Activated T-helper 1 cell treated with anti-CD3 and anti-CD28 coated beads, Interleukin-2, amount 50 U/mL, for 16 hours (primary cell): ENCODE measurements at places on chromosomes 6 and 20.

DNA sequence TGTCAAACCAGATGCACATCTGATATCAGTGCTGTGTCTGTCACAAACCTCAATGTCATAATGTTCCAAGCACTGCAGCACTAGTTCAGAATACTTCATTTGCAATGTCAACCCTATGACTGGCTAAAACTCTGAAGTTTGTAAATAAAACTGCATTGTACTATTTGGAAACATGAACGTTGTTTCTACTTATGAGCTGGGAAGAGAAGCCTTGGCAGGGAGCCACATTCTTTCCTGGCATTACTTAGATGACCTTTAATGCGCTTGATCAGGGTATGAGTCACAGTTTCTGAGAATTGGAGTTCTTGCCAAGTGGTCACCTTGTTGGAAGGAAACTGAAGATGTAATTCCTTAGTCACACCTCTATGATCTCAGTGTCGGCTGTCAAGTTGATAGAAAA is 664.8 kb upstream of the MMS22L start:
- no peak for DNase-seq

DNA sequence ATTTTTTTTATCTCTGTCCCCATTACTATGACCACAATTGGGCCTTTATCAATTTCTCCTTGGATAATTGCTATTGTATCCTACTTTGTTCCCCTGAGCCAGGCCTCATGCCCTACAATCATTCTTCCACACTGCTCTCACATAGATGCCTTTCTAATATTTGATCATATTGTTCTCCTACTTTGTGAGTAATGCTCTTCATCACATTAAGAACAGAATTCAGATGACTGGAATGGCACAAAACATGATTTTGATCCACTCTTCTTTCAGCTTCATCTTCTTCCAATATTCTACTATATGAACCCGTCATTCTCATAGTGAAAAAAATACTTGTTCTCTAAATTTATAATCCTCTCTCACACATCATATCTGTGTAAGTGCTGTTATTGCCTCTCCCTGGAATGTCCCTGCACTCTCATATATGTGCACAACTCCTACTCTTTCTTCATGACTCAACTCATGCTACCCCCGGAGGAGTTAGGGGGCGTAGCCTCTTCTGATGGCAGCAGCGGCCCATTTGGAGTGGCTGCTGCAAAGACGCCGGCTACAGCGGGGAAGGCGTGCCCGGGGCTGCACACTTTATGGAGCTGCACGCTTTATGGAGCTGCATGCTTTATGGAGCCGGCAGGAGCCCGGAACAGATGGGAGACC is 25.3 kb upstream of the HACE1 start:
- no peak for DNase-seq

DNA sequence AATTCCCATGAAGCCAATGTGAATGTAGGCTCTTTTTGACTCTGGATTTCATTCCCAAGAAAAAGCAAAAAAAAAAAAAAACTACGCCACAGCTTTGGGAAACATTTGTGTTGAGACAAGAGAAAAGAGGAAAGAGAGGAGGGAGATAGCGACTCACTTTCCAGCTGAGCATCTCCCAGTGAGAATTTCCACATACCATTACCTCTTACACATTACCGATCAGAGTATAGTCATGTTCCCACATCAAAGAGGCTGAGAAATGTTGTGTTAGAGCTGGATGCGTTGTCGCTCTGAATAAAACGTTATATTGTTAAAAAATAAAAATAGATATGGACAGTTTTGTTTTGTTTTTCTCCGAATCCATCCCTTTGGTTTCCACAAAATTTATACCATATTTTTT is 1019.3 kb upstream of the ADGRB3 start:
- no peak for DNase-seq

- DNase-seq = no peak
Observed at GRCh38 chr20:56584916-56585315, 44.2 kb upstream of the TFAP2C start.

DNA sequence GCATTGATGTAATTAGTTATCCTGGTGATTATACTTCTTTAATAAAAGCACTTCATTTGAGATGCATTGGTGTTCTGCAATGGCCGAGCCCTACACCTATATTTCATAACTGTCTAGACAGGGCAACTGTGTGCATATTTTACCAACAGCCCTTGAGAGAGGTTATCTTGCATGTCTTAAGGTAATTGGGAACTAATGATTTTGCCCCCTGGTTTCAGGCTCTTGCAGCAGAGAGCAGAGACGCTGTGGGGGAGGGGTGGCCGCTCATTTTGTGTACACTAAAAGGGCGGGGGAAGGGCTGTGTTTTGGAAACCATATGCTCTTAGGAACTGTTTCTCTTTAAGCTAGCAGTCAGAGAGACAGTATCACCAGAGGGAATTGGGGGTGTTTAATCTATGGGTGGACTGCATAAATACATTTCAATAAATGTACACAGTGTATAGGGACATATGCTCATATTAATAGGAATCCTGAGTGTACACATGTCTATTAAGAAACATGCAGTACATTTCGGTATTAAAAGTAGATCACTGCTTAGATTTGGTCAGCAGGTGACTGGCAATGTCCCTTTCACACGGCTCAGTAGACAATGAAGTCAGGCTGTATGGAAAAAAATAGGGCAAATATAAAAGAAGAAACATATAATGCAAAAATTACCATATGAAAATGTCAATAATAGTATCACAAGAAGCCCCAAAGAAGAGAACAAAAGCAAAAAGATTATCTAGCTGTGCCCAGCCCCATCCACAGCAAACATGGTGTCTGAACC is 402.9 kb upstream of the CITED2 start:
- DNase-seq = no peak

- no peak for DNase-seq
Observed at GRCh38 chr6:118952683-118953082, 17.7 kb upstream of the MCM9 start.

- peak; percentile 45 for DNase-seq
Observed at GRCh38 chr6:28988536-28989311, 16.4 kb downstream of the ZNF311 start.

GRCh38 chr20:41078329-41078728 is 49.7 kb downstream of the TOP1 start:
- DNase-seq = no peak

DNA sequence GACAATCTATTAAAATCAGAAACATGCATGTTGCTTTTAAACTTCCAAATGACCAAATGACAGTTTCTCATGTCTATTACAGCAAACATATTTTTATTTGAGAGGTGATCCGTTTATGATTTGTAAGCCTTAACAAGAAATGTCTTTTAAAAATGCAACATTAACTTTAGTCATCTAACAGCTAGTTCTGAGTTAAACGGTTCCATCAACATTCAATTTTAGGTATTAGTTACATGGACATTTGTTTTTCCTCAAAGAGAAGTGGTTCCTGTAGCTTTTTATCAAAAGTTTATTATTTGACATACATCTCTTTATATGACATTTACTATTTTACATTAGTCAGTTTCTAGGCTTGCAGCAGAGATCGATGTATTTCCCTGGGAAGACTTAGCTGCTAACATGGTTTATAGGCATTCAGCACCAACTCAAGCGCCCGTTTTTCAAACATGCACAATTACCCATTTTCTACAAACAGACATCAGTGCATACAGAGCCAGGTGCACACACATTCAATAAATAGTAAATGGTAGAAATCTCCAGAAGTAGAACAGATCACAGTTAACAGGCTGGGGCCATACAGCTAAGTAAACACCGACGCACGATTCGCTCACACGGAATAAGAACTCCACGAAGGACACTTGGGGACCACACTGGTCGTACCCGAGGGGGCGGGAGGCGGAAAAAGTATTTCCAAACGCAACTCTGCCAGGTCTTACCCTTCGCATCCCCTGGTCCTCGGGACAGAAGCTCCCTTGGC is 882 bp downstream of the CNR1 start:
- no peak for DNase-seq

- no peak for DNase-seq
Observed at GRCh38 chr6:137846772-137847313, 20.2 kb upstream of the TNFAIP3 start.

DNA sequence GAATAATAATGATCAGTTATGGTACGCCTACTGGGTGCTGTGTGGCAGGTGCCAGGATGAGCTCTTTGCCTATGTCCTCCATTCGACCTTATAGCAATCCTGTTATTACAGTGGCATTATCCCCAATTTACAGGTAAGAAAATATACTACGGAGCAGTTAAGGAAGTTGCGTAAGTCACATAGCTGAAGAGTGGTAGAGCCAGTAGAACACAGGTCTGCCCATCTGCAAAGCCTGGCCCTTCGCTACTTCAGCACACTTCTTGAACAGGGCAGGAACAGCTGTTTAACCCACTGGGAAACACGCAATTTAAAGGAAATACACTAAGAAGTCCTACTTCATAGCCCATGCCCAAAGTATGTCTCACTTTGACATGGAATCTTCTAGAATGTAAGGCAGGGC is 91.8 kb downstream of the PXDC1 start:
- DNase-seq = no peak

- no peak for DNase-seq
Observed at GRCh38 chr6:139370283-139370998, 4.0 kb downstream of the CITED2 start.

DNA sequence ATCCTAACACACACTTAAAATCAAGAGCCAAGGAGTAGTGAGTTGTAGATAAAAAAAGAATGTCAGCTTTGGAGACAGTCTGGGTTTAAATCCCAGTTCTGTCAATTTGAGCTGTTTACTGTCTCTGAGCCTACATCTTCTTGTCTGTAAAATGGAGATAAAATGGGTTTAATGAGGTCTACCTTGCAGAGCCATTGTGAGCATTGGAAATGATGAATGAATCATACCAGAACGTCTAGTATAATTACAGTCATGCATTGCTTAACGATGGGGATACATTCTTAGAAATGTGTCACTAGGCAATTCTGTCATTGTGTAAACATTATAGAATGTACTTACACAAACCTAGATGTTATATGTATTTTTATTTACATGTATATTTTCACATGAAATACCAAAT is 17.6 kb upstream of the SGK2 start:
- no peak for DNase-seq

GRCh38 chr6:169862892-169863525 is 111.6 kb downstream of the ERMARD start:
- no peak for DNase-seq

- DNase-seq = no peak
Observed at GRCh38 chr20:47027042-47027441, 132.4 kb downstream of the EYA2 start.

DNA sequence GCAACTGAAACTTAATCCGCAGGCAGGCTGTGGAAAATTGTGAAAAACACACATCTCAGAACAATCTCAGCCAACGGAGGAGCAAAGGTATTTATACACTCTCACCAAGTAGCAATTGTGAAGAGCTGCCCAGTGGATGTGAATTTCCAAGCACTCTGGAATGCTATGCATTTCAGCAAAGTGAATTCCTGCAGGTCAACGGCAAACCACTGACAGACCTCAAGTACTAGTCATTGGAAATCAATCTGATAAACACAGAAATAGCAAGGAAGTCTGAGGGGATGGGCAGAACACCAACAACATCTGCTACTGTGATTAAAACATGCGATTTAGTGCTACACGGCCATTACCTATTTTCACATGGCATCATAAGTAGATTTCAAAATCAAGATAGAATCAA is 429.1 kb downstream of the HTR1B start:
- DNase-seq = no peak

DNA sequence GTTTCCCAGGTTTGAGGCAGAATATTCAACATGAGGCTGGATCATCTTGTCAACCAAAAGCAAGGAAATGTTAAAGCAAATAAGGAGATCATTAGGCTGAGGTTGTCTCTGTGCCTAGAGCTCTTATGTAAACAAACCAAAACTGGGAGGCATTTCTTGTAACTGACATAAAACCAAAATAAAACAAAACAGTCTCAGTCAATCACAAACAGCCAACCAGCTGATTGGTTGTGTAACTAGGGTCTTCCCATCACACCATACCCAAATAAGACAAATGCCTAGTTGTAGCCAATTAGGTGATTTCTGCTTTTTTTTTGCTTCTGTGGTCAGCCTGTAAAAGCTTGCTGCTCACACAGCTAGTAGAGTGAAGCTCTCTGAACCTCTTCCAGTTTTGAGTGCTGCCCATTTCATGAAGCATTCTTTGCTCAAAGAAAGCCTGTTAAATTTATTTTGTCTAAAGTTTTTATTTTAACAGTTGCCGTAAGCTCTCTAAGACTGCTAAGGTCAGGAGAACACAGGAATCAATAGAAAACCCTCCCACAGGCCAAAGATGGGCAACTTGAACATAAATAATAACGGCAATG is 8.9 kb upstream of the FITM2 start:
- no peak for DNase-seq

DNA sequence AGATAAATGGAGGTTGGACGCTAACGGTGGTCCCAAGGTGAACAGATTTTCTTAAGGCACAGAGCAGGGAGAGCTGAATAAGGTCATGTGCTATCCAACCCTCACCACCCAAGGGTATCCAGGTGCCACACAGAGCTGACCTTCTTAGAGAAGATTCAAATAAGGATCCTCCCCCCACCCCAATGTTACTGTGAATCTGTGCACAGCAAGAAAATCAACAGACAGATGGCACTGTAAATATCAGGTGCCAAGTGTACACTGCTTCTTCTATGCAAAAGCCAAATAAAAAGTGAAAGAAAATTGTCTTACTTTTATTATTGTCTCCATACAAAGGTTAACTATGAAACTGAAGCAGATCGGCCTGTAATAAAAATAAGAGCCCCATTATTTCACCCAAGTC is 96.9 kb downstream of the PAK5 start:
- DNase-seq = no peak

DNA sequence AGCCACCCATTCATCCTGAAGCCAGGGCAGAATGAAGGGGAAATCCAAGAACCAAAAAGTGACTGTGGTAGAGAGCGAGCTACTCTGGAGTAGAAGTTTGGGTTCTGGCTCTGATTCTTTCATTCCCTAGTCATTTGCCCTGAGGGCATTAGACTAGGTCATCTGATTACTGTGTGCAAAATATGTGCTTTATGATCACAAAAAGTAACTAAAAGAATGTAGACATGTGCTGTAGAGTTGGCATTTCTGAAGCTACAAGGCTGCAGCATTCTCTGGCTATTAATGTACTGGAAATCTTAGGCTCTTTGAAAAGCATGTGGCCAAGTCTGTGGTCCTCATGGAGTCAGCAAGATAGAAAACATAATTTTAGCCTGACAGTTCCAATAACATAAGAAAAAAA is 94.2 kb downstream of the TBC1D7 start:
- no peak for DNase-seq

- DNase-seq = no peak
Observed at GRCh38 chr6:53136000-53136609, 12.5 kb downstream of the GCM1 start.
